ENCODE measurements at places on chromosomes 3 and 15.
A peak's percentile ranks its signal among the peaks of the same experiment; 100 is the strongest.

GRCh38 chr15:58459045-58459444 is 27.3 kb downstream of the LIPC start:
- no peak for DNase-seq

DNA sequence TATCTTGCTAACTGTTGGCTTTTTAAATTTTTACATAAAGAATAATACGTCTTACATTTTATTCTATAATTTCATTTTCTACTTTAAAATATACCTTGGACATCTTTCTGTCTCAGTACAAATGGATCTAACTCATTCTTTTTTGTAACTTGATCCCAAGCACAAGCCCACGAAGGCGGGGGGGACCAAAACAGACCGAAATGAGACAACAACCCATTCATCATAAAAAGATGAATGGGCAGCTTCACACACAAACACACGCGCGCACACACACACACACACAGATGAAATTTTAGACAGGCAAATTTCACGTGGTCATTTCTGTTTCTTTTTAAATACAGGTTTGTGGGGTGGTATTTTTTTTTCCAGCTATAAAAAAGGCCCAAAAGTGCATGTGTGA is 271.3 kb upstream of the TOPAZ1 start:
- no peak for DNase-seq

GRCh38 chr15:40878785-40879184 is 4.8 kb upstream of the RHOV start:
- DNase-seq, result no peak

DNA sequence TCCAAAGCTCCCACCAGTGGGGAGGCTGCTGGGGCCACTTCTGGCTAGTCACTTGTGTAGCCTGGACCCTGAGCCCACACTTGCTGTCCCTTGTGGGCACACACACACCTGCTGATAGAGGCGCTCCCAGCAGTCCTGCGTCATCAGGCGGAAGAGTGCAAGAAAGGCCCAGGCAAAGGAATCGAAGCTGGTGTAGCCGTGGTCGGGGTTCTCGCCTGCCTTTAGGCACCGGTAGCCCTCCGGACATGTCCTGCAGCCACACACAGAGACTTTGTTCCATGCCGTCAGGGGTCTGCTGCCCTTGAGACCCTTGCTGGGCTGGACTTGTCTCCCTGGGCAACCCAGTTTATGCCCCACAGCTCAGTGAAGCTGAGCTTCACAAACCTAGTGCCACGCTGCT is 42.9 kb downstream of the SCN5A start:
- no peak for DNase-seq

- DNase-seq, result no peak
Measured at GRCh38 chr3:177286034-177286433, 88.8 kb upstream of the TBL1XR1 start.

- no peak for DNase-seq
Measured at GRCh38 chr3:189625071-189625470, 6.1 kb upstream of the TP63 start.

DNA sequence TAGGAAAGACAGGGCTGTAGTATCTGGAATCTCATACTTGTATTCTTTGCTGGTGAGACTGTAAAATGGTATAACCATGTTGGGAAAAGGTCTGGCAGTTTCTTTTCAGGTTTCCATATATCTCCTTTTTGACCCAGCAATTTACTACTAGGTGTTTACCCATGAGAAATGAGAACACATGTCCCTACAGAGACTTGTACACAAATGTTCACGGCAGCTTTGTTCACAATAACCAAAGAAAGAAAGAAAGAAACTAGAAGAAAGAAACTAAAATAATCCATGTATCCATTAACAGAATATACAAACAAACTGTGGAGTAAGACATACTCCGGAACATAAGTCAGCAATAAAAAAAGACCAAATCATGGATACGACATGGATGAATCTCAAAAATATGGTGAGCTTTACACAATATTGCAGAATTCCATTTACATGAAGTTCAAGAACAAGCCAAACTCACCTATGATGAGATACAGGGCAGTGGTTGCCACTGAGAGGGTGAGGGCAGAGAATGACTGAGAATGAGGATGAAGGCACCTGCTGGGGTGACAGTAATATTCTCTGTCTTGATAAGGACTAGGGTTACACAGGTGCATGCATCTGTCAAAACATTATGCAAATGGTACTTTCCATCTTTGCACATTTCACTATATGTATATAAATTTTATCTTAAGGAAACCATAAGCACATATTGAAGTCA is 2.7 kb downstream of the RFTN1 start:
- no peak for DNase-seq

- no peak for DNase-seq
Measured at GRCh38 chr15:78050441-78050809, 27.1 kb downstream of the TBC1D2B start.

GRCh38 chr3:30538791-30539190 is 67.6 kb upstream of the TGFBR2 start:
- DNase-seq, result no peak

- no peak for DNase-seq
Measured at GRCh38 chr15:70081612-70082011, 16.1 kb downstream of the TLE3 start.

DNA sequence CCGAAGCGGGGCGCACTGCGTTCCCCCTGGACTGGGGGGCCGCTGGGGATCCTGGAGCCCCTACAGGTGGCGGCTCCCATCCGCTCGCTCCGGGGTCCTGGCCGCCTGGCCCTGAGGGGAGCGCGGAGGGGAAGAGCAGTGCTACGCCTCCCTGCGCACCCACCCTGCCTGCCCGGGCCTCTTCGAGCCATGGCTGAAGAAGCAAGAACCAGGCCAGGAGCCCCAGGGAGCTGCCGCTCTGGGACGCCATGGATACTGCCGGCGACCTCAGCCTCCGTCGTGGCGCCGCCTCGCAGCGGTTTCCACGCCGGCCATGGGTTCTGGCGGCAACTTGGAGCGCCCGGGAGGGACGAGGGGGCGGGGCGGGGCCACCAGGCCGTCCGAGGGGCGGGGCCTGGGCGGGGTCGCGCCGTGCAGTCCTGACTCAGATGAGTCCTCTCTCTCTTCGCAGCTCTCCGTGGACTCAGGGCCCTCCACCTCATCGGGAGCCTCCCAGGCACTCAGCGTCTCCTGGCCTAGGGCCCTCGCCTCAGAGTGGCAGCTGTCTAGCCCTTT is 50.9 kb downstream of the MYL3 start:
- DNase-seq, result no peak

DNA sequence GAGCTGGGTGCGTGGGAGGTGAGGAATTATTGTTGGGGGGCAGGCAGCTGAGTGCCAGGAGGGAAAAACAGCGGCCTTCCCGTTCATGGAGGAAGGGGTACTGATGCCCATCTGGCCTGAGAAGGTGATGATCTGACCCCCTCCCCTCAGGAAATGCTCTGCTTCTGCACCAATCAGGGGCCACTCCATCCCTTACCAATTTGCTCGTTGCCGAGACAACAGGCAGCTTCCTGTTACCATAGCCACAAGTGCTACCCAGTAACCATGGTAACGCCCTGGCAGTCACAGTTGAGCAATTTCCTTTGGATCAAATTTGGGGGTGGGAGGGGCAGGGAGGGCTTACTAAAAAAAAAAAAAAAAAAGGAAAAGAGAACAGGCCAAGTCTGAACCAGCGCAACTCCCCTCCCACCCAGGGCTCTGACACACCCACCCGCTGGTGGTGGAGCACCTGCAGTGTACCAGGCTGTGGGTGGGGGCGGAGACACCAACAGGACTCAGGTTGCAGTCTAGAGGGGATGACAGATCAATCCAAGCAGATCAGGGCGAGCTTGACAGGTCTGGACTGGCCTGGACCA is 13.7 kb downstream of the CELF6 start:
- DNase-seq, result no peak

DNA sequence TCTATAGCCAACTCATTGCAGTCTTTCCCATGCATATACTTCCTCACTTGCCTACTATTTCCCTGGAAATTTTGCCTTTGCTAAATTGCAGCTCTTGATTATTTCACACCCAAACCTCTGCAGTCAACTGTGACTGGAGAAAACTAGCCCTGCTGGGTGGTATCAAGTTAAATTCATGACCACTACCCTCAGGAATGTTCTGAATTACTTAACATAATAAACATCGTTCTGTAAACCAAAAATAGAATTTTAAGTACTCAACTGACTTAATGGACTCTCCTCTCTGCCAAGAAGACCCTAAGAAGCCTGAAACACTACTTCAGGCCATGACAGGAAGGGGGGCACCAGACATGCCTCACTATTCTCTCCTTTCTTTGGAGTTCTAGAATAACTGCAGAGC is 1278.0 kb upstream of the GBE1 start:
- no peak for DNase-seq

- DNase-seq, result no peak
Measured at GRCh38 chr15:55942332-55942731, 51.1 kb downstream of the NEDD4 start.

GRCh38 chr3:119149484-119149883 is 3.5 kb downstream of the TEX55 start:
- DNase-seq, result no peak

GRCh38 chr15:66294157-66294931 is 976 bp downstream of the DIS3L start:
- DNase-seq, result peak; percentile 27

DNA sequence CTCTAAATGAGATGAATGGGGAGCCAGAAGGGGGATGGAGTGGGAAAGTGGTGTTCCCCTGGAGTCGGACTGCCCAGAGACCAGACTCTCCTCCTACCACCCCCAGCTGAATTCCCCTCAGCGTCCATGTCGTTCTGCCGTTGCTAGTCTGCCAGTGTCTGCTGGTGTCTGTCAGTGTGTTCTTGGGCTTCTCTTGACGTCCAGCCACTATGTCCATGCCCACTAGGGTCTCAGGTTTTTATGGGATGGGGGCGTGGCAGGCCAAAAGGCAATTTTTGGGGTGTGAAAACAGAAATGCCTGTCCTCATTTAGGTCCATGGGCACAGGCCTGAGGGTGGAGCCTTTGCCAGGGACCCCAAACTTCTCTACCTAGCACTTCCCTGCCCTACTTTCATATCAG is 589.6 kb downstream of the IGSF11 start:
- no peak for DNase-seq

GRCh38 chr15:55683376-55683775 is 59.6 kb downstream of the PRTG start:
- DNase-seq, result no peak

DNA sequence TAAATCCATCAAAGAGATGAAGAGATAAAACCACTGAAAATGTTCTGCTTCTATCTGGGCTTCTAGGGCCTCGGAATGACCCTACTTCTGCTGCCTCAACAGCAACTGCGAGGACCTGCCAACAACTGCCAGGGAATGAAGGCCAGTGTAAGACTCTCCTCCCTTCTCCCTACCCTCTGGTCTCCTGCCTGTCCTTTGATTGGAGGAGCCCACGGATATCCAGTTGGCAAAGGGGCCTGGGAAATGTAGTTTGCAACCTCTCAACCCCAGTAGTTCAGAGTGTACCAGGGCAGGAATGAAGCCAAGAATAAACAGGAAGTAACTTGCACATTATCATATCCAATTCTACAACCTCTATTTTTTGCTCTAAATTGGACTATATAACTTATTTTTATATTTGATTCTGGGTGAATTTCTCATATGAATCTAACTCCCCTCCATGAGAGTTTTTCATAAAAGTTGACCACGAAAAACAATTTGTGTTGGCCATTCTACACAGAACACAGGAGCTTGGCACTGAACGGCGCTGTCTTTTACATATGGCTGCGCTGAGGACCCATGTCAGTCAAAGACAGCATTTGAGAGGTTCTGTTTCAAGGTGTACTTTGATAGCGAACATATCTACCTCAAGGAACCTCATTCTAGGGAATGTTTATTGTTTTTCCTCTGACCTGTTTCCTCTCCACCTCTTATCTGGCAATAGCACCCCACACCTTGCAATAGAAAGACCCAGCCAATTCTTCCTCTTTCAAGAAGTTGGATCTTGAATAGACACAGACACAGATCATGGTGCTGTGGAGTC is 91.1 kb upstream of the RNF7 start:
- DNase-seq, result no peak

GRCh38 chr15:49521802-49522201 is 98.8 kb downstream of the FGF7 start:
- no peak for DNase-seq

DNA sequence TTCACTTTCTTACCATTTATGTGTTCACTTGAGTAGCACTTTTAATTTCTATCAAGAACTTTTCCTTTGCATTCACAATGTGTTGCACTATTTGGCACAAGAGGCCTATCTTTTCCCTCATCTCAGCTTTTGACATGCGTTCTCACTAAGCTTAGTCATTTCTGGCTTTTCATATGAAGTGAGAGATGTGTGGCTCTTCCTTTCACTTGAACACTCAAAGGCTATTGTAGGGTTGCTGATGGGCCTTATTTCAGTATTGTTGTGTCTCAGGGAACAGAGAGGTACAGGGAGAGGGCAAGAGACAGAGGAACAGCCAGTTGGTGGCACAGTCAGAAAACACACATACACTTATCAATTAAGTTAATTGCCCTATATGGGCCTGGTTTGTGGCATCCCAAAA is 127.4 kb upstream of the MLF1 start:
- no peak for DNase-seq

- no peak for DNase-seq
Measured at GRCh38 chr3:150469931-150470740, 62.0 kb downstream of the TSC22D2 start.

GRCh38 chr3:61664105-61664482 is 102.7 kb downstream of the PTPRG start:
- no peak for DNase-seq

- no peak for DNase-seq
Measured at GRCh38 chr15:56208185-56208584, 35.5 kb downstream of the RFX7 start.

GRCh38 chr3:173846584-173846983 is 449.0 kb downstream of the NLGN1 start:
- DNase-seq, result no peak

DNA sequence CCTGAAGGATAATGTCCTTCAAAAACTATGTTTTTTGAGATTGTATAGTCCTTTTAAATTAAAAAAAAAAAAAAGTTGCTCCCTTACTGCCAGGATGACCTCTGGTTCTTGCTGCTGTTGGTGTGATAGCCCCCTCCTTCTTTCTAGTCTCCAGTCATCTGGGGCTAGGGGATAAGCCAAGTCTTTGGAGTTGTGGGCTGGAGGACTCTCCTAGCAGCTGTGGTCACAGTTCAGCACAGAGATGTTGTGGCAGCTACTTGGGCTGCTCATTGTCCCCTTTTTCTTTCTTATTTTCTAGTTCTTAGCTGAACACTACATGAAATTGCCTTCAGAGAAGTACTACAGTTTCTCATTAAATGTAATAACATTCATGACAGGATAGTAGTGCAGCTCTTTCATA is 39.2 kb upstream of the APH1B start:
- DNase-seq, result no peak

DNA sequence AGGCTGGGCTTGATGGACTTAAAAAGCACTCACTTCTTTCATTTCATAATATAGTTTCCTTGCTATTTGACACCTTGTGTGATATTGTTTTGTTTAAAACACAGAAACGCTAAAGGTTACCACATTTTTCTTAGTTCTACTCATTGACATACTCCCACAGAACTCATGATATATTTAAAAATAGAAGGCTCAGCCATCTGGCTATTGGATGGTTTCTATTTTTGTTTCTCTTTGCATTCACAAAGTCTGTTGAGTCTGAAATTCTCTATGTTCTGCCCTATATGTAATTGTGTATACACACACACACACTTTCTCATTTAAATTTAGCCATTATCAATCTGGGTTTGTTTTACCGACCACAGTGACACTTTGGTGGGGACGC is 128.2 kb downstream of the SOX2 start:
- no peak for DNase-seq

All from substantia nigra (tissue), 51 donors.